Stimulated activated CD8-positive, alpha-beta memory T cell treated with anti-CD3 and anti-CD28 coated beads, Interleukin-2, amount 100 ng/mL, for 48 hours (primary cell): ENCODE measurements at places on chromosomes 4 and X.

DNA sequence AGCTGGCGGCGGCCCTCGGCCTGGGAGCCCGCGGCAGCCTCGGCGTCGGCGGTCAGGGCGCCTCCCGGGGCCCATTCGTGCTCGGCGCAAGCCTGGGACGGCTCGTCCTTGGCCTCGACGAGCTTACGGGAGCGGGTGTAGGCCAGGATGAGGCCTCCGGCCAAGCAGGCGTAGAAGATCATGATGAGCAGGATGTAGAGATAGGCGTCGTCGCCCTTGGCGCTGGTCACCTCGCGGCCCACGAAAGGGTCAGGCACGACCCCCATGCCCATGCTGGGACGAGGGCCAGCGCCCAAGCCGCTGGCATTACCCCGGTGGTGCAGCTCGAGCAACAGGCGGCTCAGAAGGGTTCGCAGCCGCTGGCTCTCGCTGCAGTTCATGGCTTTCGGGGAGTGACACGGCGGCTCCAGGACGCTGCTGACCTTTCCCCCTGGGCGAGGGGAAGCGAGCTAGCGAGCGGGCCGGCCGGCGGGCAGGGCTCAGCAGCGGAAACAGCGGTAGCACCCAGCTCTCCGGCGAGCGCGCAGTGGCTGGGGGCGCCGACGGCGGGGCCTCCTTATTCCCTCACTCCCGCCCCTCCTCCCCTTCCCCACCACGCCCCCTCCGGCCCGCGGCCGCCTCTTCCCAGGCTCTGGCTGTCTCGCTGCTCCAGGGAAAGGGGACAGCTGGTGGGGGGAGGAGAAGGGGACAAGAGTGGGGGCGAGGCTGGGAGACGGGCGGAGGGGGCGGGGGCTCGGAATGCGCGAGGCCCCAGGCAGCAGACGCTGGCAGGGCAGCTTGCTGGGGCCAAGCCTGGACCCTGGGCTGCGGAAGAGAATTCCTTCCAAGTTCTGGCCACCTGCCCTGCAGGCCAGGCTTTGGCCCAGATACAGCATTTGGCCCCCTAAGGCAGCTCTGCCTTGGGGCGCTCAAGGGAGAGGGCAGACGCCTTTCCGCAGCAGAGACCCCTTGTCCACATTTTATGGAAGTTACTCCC lies at the start of gene KCNE5:
TSS of gene KCNE5 (minus strand) at position 532 of the 976 bp plus-strand sequence. CDS start at position 380, 152 bp downstream.
- DNase-seq = no peak

DNA sequence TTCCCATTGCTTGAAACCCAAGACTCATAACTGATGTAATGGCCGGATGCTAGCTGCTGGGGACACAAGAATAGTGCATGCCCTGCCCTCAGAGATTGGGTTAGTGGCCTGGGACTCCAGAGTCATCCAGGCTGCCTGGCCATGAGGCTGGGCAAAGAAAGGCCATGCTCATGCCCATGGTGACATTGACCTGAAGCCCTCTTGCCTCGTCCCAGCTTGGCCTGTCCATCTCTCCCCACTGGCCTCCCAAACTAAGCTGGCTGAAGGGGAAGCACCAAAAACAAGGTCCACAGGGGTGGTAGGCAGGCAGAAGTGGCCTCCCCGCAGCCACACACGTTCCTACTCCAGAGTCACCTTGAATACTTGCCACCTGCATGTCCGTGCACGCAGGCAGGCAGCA lies 141.8 kb downstream of the EVC2 start:
- no peak for DNase-seq

- no peak for DNase-seq
Observed at GRCh38 chr4:39660045-39660444, 21.4 kb upstream of the SMIM14 start.

DNA sequence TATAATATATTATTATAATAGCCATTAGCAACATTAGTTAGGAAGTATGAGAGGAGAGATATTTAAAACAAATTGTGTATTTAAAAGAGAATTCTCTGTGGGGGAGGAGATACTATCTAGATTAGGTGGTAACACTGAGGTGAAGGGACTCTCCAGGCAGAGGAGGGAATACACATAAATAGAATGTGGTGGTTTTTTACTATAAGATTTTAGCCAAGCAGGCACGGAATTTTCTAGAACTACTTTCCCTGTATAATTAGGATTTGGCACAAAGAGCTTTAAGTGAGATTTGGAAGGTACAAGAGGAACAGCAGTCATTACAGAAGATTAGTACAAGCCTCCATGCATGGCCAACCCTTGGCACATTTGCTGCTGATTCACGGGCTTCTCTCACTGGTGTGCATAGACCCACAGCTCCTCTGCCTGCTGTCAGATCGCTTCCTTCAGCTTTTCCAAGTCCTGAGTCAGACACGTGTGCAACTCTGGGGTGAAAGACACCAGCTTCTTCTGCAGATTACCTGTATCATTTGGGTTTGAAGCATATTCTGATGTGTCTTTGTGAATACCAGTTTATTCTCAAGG lies 685.5 kb downstream of the KCTD8 start:
- no peak for DNase-seq

DNA sequence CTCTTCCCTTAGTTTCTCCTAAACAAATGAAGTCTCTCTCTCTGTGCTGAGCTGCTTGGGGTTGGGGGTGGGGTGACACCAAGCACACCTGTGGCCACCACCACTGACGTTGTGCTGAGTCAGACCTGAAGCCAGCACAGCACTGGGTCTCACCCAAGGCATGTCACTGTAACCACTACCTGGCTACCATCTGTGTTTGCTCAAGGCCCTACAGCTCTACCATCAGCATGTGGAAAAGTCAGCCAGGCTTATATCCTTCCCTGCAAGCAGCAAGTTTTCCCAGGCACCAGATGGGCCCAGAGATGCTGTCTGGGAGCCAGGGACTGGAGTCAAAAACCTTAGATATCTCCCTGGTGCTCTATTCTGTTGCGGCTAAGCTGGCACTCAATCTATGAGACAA lies 6.9 kb downstream of the CXCL10 start:
- no peak for DNase-seq

DNA sequence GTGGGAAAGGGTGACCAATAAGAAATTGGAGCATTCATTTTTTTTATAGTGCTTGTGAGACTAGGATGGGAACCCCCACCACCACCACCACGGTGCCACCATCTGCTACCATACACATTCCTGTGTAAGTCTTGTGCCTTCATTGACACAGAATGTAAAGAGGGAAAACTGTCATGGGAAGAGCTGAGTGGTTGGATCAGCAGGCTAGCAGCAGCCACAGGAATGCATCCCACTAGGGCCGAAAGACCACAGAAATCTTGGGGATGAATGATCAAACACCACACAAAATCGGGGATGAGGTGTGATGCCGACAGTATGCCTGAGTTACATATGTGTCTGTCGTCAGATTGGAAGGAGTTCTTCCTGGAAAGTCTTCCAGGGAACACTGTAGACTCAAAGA lies 69.2 kb downstream of the SRPX start:
- no peak for DNase-seq

DNA sequence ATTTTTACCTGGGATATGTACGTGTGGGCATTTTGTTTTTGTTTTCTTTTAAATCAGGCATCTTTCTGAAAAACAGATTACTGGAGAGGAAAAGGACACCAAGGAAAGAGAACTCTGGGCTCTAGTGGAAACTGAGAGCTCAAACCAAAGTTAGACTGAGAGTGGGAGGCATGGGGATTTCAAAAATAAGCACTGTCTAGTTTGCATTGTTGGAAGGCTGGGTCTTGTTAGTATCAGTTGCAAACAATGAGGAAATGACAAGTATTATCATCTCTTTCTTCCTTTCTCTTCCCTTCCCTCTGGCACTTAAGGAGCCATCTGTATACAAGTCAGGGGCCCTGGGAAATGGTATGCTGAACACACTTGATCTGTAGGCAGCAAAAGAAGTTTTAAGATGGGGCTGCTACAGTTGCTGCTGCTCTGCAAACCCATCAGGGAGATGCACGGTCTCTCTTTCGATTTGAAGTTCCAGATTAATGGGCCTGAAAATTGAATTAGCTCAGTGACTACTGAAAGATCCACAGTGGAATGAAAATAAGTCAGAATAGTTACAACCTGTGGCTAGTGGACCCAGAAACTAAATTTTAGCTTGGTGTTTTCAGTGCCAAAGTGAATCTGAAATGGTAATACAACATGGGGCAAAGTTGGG lies 48.0 kb upstream of the GRXCR1 start:
- no peak for DNase-seq

DNA sequence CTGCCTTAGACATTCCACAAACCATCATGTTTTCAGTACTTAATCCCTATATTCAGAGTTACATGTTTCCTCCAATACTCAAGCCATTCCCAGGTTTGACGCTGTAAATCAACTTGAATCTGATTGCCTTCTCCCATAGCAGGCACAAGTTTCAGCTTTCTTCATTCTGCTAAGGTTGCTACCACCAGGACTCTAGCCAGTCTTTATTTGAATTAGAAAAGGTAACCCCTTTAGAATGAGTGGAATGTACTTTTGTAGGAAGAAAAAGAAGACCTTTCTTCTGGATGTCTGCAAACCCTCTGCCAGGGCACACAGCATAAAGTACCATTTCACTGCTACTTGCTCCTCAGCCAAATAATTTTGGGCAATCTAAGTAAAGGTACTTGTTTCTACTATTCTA lies 10.7 kb upstream of the RBMXL3 start:
- no peak for DNase-seq

GRCh38 chrX:154595559-154596249 lies 10.8 kb downstream of the CTAG1A start:
- DNase-seq = no peak

DNA sequence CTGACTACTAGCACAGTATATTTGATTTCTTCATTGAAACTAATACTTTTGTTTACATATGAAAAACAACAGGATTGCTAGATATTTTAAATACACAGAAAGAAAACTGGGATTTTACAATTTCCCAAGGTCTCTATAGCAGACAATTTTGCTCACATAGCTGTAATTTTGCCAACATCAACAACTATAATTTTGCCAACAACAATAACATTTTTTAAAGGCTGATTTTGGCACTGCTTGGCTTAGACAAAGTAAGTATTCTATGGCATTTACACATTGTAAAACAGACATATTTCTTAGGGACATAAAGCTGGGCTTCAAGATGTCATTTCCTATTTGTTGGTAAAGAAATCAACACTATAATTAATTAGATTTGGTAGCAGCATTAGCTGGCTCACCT lies 922.1 kb downstream of the RAB28 start:
- DNase-seq = no peak

GRCh38 chrX:71919431-71919830 lies 8.8 kb downstream of the NHSL2 start:
- no peak for DNase-seq

DNA sequence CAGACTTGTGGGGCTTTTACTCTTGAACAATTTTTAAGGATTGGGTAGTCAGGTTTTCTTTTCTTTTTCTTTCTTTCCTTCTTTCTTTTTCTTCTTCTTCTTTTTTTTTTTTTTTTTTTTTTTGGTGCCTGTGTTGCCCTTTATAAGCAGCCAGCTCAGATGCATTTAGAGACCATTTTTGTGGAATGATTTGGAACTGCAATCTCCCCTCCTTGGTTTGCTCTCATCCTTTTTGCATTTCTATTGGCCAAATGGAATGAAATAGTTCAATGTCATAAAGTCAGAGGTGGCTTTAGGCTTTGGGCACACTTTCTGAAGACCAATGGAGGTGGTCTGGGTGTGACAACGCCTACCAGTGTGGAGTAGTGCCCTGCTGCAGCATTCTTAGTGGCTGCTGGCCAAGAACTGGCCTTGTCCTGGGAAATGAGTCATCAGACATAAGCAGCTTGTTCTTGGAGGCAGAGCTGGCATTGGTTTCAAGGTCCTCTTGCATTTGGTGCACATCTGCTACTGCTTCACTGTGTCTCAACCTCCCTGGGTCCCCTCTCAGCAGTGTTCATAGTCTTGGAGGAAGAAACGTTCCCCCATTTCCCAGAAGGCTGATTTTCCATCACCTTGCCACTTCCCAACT lies 84.5 kb downstream of the CT47B1 start:
- DNase-seq = no peak

DNA sequence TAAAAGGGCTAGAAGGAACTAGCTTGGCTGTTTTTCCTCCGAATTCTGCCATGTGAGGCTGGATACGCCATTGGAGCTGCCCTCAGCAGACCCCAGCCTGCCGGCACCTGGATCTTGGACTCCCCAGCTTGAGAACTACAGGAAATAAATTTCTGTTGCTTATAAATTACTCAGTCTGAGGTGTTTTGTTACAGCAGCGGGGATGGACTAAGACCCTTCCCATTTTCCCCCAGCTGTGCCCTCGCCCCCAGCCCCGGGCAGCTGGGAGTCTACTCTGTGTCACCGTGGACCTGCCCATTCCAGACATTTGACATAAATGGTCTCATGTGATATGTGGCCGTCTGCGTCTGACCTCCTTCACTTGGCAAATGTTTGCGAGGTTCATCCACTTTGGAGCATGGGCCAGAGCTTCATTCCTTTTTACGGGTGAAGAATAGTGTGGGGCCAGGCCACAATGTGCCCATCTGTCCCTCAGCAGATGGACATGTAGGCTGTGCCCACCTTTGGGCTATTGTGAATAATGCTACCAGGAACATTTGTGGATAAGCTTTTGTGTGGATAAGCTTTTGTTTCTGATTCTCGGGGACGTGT lies 30.7 kb upstream of the SPON2 start:
- DNase-seq = no peak

DNA sequence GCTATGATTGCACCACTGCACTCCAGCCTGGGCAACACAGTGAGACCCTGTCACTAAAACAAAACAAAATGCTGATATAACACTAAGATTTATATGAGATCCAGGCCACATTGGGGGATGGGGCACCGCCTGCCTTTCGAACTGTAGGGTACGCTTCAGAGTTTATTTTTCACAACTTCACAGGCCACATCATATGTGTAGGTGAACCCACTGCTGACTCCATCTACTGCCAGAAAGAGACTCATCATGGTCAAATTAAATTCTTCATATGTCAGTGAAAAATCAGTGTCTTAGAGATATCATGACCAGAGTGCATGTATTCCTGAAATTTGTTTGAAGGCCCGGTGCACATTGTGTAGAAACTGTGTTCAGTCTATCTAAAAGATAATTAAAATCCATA lies 121.8 kb downstream of the GPR143 start:
- DNase-seq = no peak

DNA sequence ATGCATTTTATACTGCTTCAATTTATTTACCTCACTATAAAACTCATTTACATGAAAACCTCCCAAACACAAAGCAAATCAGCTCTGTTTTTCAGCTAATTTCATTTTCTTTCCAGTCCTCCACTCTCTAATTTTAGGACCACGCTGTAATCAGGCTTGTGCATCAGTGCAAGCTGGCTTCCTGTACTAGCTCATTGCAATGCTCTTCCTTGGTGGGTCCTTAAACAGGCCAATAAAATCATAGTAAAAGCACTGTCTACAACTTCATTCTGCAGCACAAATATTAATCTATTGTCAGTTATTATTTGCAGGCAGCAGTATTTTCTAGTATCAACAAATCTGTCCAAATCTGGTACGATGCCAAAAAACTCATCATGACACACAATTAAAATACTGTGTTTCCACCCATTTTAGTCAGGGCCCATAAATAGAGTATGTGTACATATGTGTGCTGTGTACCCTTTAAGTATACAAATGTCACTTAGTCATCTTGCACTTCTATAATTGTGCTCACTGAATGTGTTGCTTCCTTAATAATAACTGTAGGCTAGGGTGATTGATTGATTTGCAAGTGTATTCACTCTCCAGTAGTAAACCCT lies 178.2 kb upstream of the HCCS start:
- no peak for DNase-seq

GRCh38 chr4:11881947-11882346 lies 453.3 kb upstream of the HS3ST1 start:
- DNase-seq = no peak

- no peak for DNase-seq
Observed at GRCh38 chrX:8731559-8732395, at the start of gene ANOS1. Gene ANOS1, minus strand, starts transcription at chrX:8732137. Its CDS starts 101 bp downstream, at chrX:8732036.
